ENCODE measurements at places on chromosomes 6 and 20.

DNA sequence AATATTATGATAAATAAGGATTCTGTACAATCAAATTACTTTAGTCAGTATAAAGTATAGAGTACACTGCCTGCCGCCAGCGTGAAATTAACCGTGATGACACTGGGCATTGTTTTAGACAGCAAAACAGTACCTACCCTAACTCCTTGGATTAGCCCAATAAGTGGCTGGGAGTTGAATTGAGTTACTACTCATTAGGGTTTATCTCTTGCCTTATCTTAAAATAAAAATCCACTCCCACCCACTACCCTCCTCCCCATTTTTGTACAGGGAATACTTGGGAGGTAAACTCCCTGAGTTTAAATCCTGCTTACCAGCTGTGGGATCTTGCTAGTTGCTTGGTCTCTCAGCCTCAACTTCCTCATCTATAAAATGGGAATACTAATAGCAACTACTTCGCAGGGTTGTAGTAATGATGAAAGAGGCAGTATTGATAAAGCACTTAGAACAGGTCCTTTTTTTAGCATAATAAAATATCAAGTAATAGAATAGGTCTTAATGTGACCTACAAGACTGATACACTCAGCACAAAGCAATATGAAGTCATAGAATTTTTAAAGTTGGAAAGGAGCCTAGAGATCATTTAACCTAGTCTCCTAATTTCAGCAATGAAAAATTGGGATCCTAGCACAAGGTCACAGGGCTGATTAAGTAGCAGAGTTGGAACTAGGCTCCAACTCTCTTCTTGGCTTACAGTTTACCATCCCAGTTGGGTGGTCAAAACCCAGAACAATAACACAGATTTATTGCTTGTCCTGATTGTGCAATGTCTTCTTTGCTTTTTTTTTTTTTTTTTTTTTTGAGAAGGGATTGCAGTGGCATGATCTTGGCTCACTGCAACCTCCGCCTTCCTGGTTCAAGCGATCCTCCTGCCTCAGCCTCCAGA, 23.8 kb downstream of the PHACTR2 start:
- no peak for DNase-seq

GRCh38 chr6:34338811-34339210, 53.7 kb downstream of the NUDT3 start:
- DNase-seq = no peak

DNA sequence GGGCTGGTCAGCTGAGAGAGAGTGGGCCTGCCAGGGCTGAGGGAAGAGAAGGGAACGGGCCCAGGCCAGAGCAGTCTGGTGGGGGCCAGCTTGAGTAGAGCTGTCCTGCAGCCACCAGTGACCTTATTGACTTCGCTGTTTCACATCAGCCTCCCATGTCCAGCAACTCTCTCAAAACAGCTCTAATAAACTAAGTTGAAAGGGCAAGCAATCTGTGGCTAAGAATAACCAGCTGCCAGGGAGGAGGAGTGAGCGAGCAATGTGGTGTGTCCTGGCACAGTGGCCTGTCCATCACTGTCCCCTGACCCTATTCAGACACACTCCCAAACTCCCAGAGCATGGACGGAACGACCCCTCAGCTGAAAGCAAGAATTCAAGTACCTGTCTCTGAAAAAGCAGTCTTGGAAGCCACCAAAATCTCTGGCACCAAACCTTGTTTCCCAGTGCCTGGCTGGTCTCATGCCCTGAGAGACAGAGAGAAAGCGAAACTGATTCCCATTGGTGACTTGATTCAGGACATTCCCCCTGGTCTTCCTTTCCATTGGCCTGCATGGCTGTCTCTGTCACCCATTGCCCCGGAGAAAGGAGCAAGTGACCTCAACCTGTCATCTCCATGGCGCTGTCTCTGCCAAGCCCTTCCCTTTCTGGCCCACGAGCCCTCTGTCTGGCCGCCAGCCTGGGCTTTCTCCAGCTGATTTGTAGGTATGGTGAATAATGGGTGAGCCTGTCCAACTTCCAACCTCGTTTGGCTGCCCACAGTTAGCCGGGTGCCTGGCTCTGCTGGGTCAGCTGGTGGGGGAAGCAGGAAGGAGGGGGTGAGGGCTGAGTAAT, at the start of gene DDO:
Gene DDO (minus strand): TSS at position 490 of the 831 bp plus-strand sequence. CDS start 2,113 bp downstream, outside the sequence.
- peak; percentile 51 for DNase-seq

- no peak for DNase-seq
Observed at GRCh38 chr6:13870214-13870830, 54.4 kb upstream of the RNF182 start.

GRCh38 chr20:43463527-43464218, 6.0 kb downstream of the SRSF6 start:
- DNase-seq = no peak

DNA sequence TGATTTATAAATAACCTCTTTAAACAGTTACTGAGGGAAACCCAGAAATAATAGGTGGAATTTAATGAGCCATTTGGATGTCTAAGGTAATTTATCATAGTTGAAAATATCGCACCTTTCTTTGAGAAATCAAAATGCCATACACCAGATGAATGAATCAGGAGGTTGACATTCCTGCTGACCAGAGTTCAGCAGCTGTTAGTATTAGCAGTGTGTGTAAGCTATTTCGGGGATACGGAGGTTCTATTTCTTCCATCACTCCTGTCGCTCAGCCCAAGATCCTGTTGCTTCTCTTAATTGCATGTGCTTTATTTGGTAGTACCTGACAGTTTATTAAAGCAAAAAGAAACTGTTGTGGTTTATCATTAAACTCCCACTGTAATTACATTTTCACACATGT, 67.1 kb downstream of the HDGFL1 start:
- DNase-seq = no peak

DNA sequence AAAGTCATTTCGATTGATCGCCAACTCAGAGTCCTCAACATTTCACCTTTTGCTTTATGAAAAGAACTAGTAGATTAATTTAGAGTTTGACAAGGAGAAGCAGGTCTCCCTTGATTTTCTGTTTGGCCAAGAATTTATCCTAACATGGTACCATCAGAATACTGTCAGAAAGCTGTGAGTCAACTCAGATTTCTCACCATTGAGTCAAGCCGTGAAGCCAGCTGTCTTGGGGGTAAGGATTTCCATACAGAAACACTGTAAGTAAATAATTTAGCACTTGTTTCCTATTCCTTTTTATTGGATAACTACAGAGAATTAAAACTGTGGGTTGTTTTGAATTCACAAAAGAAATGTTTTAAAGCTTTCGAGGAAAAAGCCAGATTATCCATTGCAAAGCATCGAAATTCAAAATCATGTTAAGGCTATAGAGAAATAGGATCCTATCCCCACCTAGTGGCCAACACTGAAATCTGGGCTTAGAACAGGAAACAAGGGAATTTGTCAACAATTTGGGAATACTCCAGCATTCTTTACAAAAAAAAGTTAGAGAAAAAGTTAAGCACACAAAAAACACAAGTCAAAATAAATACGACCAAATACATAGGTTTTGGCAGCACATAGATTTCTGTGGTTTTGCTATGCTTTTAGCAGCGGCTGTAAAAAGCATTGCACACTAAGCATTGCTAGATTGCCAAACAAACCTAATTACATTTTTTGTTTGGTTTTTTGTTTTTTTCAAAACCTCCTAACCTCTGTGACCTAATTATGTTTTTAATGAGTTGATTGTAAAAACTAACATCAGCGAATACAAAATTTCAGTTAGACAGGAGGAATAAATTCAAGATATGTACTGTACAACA, 44.2 kb downstream of the COL11A2 start:
- DNase-seq = peak; percentile 17

GRCh38 chr20:1225783-1226654, at the start of gene RAD21L1:
RAD21L1 (plus strand) TSS chr20:1226044; CDS start chr20:1228454, 2,410 bp downstream.
- peak; percentile 52 for DNase-seq

GRCh38 chr6:149368065-149368464, 32.0 kb upstream of the SUMO4 start:
- no peak for DNase-seq

GRCh38 chr6:5025911-5026819, 22.3 kb upstream of the RPP40 start:
- DNase-seq = no peak

DNA sequence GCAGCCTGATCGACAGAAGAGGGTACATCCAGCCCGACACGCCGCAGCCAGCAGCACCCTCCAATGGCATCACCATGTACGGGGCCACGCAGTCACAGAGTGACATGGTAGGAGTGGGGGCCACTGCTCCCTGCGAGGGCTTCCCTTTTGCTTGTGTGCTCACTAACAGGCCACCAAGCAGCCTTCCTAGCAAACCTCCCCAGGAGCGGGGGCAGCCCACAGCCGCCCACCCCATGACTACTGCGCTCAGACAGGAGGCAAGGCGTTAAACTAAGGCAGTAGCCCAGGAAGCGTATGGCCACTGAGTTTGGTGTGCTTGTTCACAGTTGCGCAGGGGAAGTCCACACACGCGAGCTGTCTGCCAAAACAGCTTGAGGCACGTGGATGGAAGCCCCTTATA, 169.5 kb upstream of the SNX9 start:
- DNase-seq = no peak

- DNase-seq = no peak
Observed at GRCh38 chr20:58099291-58099935, 129.0 kb downstream of the ANKRD60 start.

DNA sequence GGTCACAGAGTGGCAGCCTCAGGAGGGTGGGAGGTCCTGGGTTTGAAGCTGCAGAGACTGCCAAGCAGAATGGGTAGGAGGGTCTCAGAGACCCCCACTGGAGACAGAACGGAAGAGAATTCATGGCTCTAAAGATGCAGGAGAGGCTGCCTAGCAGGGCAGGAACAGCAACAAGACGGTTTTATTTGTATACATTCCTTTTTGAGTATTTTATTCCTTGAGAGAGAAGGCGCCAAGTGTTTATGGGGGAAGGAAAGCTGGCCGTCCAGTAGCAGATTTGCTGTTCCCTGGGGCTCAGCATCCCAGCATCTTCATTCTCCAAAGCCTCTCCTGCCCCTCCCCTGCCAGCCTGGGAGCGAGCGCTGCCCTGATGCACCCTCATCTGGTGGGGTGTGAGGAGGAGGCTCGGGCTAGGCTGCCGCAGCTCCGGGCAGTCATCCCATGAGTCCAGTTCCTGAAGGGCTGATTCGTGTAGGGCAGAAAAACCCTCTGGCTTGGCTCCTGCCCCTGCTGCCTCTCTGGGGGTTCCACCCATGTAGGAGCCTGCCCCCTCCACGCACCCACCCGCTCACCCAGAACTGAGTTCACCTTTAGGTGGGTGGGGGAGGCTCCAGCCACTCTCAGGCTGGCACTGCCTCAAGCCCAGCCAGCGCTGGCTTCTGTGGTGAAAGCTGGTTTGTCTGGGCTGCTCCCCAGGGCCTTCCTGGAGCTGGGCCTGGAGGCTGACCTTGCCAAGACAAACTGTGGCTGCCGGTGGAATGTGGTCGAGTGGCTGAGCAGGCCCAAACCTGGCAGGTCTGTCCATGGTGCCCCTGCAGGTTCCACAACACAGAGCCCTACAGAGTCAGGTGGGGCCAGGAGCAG, 32.4 kb downstream of the CPXM1 start:
- peak; percentile 85 for DNase-seq

- no peak for DNase-seq
Observed at GRCh38 chr20:38209736-38210405, 44.8 kb upstream of the TGM2 start.

GRCh38 chr6:88662653-88663174, 300.7 kb downstream of the RNGTT start:
- no peak for DNase-seq

- no peak for DNase-seq
Observed at GRCh38 chr6:148578837-148579565, 167.8 kb upstream of the UST start.

DNA sequence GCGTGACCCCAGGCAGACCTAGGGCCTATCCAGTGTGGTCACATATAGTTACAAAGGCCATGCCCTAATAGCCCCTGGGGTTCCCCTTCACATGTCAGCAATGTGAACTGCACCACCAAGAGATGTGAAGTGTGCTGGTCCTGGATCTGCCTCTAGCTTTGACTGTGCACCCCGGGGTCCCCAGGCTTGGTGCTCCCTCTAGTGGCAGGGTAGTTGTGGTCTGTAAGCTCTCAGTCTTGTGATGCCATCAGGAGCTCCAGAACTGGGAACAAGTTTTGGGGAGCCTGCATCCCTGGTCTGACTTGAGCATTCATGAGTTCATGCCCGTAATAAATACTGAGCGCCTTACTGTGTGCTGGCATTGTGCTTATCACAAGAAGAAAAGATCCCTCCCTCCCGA, 143.4 kb downstream of the DHX35 start:
- DNase-seq = no peak

DNA sequence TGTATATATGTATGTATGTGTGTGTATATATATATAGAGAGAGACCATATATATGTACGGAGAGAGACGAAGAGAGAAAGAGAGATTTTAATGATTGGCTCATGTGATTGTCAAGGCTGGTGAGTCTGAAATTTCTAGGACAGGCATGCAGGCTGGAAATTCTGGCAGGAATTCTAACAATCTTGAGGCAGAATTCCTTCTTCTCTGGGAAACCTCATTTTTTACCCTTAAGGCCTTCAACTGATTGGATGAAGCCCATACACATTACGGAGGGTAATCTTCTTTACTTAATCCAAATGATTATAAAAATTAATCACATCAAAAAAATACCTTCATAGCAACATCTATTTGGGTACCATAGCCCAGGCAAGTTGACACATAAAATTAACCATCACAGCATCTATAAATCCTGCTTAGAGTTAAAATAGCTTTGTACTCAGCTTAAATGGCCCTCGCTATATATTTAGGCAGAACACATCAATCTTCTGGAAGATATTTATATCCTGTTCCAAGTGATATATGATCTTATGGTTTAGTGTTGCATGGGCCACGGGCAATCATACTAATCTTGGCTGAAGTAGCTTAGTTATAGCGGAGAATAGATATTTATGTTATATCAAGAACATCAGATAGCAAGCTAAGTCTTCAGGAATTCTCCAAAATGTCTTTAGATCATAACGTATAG, 36.6 kb downstream of the ABRACL start:
- no peak for DNase-seq

DNA sequence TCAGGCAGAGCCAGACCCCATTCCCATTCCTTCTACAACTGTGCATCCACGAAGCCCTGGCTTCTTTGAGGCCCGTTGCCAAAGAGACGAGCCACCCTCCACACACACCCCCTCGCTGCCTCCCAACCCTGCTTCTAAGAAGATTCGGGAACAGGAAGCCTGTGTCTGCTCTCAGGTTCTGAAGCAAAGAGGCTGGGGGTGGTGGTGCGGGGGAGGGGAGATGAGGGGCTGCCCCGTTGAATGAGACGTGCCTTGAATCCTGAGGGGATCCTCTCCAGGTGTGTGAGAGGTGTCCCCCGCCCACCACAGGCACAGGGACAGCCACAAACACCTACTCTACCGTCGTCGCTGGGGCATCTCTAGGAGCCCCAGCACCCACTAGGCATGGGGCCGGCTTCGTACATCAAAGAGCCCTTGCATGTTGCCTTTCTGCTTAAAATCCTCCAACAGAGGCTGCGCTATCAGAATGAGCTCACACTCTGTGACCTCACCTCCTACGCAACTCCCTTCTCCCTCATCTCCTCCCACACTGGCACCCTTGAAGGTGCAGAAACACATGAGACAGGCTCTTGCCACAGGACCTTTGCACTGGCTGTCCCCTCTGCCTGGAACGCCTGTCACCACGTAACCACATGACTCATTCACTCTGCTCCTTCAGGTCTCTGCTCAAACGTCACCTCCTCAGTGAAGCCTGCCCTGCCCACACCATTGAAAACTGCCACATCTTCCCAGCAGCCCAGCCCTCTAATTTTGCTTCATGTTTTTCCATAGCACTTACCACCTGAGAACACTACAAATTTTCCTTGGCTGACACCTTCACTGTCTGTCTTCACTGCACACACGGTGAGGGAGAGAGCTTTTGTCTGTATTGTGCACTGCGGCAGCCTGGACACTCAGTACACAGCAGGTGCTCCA, 58.5 kb downstream of the PREX1 start:
- no peak for DNase-seq

Data from mammary epithelial cell (primary cell).